Amniotic stem cell (primary cell): ENCODE measurements at places on chromosomes 1 and 21.
A peak's percentile ranks its signal among the peaks of the same experiment; 100 is the strongest.

- DNase-seq: no peak
These were observed 1.2 kb downstream of the EFNA1 start for GRCh38 chr1:155128755-155129473.

GRCh38 chr21:40481764-40482163 is 365.2 kb downstream of the DSCAM start:
- no peak for DNase-seq

- no peak for DNase-seq
These were observed 15.3 kb upstream of the RGS8 start for GRCh38 chr1:182699393-182700350.

DNA sequence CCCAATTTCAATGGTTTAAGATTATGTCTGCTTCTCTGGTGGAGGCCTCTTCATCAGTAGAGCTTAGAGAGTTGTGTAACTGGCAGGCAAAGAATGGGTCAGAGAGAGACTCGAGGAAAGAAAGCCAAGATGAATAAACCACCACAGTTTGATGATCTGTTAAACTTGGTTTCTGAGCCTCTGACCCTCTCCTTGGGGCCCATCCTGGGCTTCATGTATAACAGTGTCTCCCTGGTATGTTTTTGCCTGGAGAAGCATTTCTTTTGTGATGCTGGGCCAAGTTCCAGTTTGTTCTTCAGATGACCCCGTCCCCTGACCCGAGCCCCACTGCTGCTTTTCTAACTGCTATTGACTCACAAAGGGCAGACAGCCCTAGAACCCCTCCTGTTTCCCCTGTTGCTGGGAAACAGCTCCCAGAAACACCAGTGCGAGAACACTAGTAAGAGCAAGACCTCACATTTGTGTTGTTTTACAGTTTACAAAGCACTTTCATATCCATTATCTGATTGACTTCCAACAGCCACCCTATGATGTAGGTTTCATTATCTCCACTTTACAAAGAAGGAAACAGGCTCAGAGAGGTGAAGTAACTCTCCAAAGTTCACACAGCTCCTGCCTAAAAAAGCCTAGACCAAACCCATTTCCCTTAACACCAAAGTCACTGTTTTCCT is 9.0 kb downstream of the CD2 start:
- no peak for DNase-seq

DNA sequence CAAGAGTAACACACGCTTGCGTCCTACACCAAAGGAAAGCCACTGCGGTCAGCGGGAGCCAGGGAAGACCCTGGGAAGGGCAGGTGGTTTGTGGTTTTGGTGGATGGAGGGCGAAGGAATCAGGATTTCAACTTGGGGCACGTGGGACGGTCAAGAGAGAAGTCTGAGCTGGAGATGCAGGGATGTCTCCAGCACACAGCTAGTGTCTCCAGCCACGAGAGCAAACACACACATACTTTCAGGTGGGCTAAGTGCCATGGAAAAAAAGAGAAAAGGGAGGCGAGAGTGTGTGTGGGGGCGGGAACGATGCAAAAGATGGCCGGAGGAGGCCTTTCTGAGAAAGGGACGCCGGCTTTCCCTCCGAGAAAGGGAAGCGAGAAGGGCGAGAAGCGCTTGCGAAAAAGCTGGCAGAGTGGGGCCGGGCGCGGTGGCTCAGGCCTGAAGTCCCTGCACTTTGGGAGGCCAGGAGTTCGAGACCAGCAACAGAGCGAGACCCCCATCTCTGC is 1.4 kb upstream of the SRRM1 start:
- DNase-seq: no peak

GRCh38 chr1:53568540-53568939 is 109.3 kb downstream of the DMRTB1 start:
- no peak for DNase-seq

- DNase-seq: no peak
These were observed 12.5 kb downstream of the SLX9 start for GRCh38 chr21:44952116-44952928.

DNA sequence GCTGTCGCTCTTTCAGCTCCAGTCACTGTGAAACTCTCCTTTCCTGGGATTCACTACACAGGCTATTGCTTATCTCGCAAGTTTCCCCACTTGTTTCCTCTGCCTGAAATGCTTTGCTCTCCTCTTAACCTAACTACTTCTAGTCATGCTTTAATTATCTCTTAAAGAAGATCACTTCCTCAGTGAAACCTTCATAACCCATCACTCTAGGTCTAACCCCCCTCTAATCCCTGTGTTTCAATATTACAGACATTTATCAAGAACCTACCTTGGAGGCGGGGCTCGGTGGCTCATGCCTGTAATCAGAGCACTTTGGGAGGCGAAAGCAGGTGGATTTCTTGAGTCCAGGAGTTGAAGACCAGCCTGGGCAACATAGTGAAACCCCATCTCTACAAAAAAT is 16.7 kb upstream of the ZNF644 start:
- no peak for DNase-seq

- no peak for DNase-seq
These were observed 164.9 kb upstream of the ADGRL2 start for GRCh38 chr1:81635816-81636215.

- no peak for DNase-seq
These were observed 1.0 kb downstream of the ZNF496 start for GRCh38 chr1:247330548-247331171.

GRCh38 chr1:41615981-41616380 is 131.5 kb upstream of the EDN2 start:
- DNase-seq: no peak

DNA sequence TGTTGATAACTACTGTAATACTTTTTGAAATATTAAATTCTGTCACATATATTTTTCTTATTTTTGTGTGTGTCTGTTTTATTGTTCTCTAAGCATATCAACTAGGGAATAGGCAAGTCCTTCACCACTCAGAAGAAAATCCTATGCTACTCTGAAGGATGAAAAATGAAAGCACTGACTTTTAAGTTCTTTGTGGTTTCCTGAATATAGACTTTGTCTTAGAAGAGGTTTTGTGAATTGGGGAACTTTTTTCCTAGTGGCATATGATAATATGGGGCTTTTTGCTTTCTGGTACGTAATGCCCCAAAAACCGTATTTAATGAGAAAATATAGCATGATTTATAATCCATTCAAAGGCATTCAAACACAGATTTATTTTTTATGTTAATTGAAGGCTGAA is 136.0 kb downstream of the SNX7 start:
- no peak for DNase-seq

- no peak for DNase-seq
These were observed 573.3 kb downstream of the PTPRU start for GRCh38 chr1:29809446-29810120.

DNA sequence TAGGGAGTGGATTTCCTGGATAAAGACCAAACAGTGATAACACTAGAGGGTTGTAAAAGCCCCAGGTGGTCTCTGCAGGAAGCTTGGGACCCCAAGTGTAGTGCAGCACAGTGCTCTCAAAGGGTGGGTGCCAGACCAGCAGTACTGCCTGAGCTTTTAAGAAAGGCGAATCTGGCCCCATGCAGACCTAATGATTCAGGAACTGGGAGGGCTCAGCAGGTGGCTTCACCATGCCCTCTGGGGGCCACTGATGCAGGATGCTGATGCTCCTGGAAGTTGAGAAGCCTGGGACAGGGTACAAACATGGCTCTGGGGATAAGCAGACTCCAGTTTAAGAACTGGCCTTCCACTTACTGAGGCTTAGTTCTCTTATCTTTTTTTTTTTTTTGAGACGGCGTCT is 29.1 kb upstream of the NEK2 start:
- DNase-seq: no peak

DNA sequence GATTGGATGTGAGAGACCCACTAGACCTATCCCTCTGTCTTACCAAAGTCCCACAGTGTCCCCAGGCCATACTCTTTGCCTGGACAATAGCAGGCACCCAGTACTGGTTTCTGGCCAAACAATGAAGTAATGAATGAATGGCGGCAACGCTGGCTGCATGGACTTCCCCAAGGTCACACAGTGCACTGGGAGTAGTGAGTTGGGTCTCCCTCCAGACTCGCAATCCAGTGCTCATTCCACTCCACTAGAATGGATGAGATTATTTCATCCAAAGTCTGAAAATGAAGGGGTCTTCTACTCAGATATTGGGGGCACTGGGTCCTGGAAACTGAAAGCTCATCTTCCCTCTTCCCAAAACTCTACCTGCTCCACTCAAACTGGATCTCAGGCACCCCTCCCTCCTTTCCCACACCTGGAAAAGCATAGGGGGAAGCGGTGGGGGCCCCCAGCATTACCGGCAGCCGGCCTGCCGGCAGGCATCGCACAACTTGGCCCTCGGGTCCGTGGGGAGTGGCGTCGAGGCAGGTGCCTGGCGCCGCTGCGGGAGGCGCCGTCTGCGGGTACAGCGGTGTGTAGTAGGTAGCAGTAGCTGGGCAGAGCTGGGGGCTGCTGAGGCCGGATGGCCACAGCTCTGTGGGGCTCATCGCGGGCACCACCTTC is 816 bp downstream of the E2F2 start:
- no peak for DNase-seq

DNA sequence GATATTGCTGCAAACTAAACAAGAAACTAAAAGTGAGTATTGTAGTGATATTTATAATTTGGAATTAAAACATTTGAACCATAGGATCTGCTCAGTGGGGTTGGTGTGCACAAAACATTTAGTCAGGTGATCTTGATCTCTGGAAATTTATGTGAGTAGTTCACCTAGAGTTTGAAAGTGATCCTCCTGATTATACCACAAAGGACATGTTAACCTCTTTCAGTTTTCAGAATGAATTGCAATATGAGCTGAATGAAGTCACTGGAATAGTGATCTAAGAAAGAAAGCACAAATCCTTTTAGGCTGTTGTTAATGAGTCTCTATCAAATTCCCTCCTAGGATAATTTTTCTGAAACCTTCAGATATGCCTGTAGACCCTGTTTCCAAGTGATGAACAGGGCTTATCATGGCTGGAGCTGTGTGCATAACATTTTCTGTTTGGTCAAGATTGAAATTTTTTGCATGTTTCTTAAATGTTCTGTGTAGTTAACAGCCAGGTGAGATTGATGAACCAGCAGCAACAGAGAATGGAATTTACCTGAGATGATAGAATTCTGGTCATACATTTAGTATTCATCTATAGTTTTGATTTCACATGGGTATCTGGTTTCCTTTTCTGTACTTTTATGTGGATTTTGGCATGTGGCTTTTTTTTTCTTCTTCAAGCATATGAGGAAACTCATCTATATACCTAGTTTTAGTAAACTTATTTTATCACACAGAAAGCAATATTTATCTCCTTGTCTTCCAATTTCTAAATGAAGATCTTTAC is 25.5 kb downstream of the CDC14A start:
- no peak for DNase-seq

DNA sequence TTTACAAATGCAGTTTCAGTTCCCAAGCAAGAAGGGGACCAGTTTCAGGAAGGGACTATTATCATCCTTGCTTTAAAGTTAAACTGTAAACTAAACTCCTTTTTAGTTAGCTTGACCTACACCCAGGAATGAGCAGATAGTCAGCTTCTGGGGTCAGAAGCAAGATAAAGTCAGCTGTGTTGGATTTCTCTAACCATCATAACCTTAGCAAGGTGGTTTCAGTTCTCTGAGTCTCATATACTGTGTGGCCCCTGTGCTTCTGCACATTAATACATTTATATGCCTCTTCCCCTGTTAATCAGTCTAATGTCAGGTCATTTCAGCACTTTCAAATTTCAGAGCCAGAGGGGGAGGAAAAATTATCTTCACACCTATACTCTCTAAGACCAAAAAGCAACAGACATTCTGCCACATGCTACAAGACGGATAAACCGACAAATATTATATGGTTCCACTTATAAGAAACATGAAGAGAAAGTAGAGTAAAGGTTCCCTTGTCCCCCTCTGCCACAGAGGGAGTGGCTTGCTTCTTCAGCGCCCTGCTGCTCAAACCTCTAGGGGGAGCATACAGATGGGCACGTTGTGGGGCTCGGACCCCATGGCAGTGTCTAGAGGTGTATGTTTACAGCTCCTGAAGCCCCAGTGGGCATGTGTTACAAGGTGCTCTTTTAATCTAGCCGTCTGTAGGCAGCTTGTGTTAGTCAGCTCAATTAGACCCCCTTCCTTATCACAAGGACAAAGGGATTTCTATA is 89.1 kb downstream of the SMYD3 start:
- DNase-seq: no peak

DNA sequence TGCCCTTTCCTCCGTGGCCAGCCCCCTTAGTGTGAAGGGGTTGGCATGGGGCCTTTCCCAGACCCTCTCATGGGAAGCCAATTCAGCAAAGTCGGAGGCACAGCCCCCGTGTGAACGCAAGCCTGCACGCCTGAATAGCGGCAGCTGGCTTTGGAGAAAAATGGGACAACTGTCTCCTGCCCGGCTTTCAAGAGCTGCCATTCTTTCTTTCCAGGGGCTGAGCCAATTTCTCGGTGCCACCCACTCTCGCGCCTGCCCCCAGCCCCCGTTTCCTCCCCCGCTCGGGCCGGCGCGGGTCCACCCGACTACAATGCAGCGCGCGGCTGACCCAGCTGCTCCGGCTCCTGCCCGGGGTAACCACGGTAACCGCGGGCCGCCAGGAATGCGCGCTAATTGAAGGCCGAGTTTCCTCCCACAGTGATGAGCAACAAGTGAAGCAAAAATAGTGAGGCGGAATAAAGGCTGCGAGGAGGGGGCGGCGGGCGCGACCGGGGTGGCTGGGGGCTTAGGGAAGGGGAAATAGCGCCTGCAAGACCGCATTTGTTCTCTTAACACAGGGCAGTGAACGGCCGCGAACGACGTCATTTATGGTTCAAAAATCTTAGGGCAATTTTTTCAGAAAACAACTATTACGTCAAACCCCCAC is 27.8 kb downstream of the ILDR2 start:
- peak; percentile 25 for DNase-seq

DNA sequence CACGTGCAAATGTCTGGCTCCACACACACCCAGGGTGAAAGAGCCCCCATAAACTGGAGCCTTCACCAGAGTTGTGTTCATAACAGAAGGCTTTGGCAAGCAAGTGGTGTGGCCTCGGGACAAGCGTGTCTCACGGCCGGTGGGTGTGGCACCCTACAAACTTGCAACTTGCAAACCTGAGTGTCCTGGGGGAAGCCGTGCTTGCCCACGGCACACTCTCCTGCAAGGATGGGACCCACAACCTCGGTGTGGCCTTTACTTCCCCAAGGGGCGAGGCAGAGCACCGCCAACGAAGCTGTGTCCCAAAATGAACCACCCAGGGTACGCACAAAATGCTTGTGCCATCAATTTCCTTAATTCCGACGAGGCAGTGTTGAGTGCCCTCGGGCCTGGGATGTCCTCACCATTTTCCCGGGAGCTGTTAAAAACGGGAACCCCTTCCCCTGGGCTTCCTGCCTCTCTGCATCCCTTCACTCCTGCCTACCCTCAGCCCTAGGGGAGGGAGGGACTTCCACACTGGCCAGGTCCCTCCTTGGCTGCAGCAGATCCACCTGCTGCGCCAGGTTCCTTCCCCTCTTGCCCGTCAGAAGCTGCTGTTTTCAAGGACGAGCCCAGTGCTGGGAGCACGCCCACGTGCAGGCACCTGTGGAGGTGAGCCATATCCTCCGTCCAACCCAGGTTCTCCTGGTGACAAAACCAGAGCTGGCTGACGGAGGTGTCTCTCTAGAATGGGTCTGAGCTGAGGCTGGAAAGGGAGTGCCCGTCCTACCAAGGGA is 111.4 kb downstream of the NPHP4 start:
- no peak for DNase-seq

- peak; percentile 67 for DNase-seq
These were observed 9.5 kb upstream of the PADI3 start for GRCh38 chr1:17239420-17239819.

GRCh38 chr1:227356620-227357146 is 38.4 kb upstream of the CDC42BPA start:
- no peak for DNase-seq

GRCh38 chr1:109201123-109201703 is 12.5 kb upstream of the SARS1 start:
- DNase-seq: peak; percentile 70

GRCh38 chr1:43059640-43060574 is 101.2 kb upstream of the SLC2A1 start:
- no peak for DNase-seq
